ENCODE measurements at places on chromosomes 11 and 22. TPM values are rescaled to one million over a fixed set of nuclear protein-coding genes. Genes with fewer than 3 reads are reported as not detected.

Gene MS4A12
- not detected for total RNA-seq

- DNase-seq: no peak
Observed at GRCh38 chr11:92628401-92629292, 340.8 kb upstream of the MTNR1B start.

Gene THY1
- total RNA-seq: 19.3 TPM

DNA sequence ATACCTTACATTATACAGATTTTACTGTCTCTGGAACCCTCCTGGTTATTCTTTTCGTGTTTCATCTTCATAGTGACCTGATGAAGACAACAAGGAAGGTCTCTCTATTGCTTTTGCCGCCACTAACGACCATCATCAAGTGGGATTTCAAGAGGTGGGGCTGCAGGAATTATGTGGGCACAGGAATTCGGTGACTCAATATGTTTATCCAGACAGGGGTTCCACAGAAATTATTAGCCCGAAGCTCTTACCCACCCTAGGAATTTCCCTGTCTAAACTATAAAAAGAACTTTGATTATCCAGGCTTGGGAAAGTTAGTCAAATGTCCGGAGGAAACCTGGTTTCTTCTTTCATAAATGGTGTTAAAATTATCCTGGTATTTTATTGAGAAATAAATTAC is 566.8 kb upstream of the TENM4 start:
- DNase-seq: no peak

DNA sequence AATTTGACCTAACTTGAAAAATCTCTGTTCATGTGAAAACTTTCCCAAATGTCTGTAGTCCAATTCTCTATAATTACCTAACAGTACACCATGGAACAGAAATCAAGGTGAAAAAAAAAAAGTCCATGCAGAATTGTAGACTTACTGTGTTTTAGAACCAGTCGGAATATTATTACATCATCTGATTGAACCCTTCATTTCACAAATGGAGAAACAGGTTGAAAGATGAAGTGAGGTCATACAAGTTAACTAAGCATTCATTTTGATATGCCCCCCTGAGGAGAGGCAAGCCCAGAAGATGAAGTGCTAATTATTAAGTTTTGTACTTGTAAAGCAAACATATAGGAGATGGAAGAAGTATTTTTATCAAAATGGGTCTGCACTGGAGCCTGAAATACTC is 179.4 kb downstream of the WNT11 start:
- DNase-seq: no peak

DNA sequence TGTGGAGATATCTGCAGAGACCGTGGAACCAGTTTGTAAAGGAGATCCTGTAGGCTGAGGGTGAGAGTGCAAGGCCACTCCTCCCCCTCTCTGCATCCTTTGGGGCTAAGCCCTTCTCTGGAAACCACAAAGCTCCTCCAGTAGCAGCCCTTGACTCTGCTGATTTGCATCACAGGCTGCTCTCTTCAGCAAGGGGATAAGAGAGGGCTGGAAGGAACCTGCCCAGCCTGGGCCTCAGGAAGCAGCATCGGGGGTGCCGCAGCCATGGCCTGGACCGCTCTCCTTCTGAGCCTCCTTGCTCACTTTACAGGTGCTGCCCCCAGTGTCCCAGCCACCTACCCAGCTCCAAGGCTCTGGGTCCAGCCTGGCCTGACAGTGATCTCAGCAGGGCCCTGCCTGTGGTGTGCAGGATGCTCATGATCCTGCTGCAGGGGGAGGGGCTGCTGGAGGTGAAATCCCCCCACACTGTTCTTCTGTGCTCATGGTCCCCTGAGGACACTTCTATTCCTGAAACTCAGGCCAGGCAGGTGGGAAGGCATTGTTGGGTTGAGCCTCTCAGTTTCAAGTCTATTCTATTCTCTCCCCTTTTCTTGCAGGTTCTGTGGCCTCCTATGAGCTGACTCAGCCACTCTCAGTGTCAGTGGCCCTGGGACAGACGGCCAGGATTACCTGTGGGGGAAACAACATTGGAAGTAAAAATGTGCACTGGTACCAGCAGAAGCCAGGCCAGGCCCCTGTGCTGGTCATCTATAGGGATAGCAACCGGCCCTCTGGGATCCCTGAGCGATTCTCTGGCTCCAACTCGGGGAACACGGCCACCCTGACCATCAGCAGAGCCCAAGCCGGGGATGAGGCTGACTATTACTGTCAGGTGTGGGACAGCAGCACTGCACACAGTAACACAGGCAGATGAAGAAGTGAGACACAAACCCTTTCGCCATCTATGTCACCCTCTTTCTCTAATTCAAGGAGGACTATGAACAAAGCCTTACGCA is 68.5 kb upstream of the IGLL5 start:
- no peak for DNase-seq

Gene SPCS2
- total RNA-seq: 134 TPM

Gene DRD2
- total RNA-seq: 0.58 TPM

DNA sequence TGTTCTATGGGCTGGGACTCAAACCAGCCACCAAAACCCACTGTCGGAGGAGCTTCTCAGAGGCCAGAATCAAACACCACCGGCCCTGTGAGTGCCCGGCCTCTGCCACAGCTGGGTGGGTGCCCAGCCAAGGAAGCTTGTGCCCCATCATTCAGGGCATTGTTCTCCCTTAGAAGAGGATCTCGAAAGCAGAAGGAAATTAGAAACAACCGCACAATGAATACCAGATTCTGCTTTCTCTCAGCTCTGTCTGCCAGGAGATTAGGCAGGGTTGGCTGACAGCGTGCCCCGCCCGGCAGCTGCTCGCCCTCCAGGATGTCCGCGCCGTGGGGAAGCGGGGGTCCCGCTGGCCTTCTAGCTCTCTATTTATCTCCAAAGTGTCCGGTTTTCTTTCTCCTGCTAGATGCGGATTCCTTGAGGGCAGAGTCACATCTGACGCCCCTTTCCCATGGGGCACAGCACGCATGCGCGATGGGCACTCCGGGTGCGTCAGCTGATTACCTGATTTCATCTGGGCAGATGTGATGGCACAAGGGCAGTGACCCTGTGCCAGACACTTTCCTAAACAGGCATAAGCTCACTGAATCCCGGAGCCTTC is 25.5 kb downstream of the SCGB1A1 start:
- DNase-seq: peak; percentile 92

GRCh38 chr22:29275167-29275566 is 7.1 kb downstream of the EWSR1 start:
- no peak for DNase-seq

Data from aorta (tissue), 5 donors.